ENCODE measurements at places on chromosomes 1 and 21.
A peak's percentile ranks its signal among the peaks of the same experiment; 100 is the strongest.

- DNase-seq, result no peak
- H3K27ac ChIP-seq, result no peak overlapping the region
- no peaks in the 10 kb centered on the region for H3K27me3 ChIP-seq
- H3K4me3 ChIP-seq, result no peak overlapping the region
Measured at GRCh38 chr1:174815474-174815908, 184.3 kb upstream of the CACYBP start.

DNA sequence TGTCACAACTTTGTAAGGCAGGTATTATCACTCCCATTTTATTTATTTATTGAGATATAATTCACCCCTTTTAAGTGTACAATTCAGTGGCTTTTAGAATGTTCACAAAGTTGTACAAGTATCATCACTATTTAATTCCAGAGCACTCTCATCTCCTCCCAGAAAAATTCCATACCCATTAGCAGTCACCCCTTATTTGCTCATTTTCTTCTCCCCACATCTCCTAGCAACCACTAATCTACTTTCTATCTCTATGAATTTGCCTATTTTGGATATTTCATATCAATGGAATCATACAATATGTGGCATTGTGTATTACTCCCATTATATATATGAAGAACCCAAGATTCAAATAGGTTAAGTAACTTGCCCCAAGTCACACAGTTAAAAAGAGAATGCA lies 7.0 kb downstream of the DSTYK start:
- no peaks in the 10 kb centered on the region for H3K4me1 ChIP-seq
- no peak for DNase-seq
- H3K36me3 ChIP-seq, result no peaks in the 10 kb centered on the region
- H3K27me3 ChIP-seq, result no peaks in the 10 kb centered on the region

DNA sequence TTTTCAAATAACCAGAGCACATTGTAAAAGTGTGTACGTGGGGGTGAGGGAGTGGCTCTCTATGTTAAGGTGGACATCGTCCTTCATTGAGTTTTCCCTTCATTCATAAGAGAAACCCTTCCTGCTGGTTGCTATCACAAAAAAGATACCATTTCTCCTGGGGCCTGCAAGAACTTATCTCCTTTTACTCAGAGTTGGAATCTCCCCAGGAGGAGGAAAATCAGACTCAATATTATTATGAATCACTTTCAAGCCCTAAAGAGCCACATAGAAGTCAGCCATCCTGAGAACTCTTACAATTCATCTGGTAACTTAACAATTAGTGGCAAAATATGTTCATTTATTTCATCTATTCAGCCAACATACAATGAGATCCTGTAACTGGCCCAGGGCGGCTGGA lies 27.1 kb upstream of the TGFBR3 start:
- DNase-seq, result no peak
- H3K36me3 ChIP-seq, result no peaks in the 10 kb centered on the region
- no peak overlapping the region for H3K4me3 ChIP-seq
- no peaks in the 10 kb centered on the region for H3K27me3 ChIP-seq
- no peak overlapping the region for H3K27ac ChIP-seq

DNA sequence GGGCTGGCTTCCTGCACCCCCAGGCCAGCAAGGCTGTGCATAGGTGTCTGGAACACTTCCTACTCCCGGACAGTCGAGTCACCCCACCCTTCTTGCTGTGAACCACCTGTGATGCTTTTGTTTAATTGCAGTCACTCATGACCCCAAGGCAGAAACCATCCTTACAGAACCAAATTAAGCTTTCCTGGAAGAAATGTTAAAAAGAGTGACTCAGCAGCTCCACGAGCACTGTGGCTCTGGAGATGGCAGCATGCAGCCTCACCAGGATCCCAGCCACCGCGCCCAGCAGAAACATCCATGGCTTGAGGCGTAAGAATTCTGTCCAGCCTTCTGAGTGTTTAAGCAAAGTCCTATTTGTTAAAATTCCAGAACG lies 28.8 kb downstream of the SNAP47 start:
- H3K27ac ChIP-seq, result no peak overlapping the region
- peaks cover 29% of the 10 kb centered on the region for H3K36me3 ChIP-seq
- DNase-seq, result no peak
- no peak overlapping the region for H3K4me3 ChIP-seq
- H3K27me3 ChIP-seq, result no peaks in the 10 kb centered on the region

- H3K4me3 ChIP-seq, result peak within 1 kb of the TSS; percentile 69
- DNase-seq, result peak; percentile 66
- no peaks in the 10 kb centered on the region for H3K36me3 ChIP-seq
- H3K27me3 ChIP-seq, result no peaks in the 10 kb centered on the region
- H3K4me1 ChIP-seq, result no peaks in the 10 kb centered on the region
- 0 out of 2 replicates have a peak within 1 kb of the TSS, but pooled peaks have one; percentile 11 for H3K27ac ChIP-seq
Measured at GRCh38 chr1:204213668-204214662, at the start of gene GOLT1A. GOLT1A (minus strand) TSS chr1:204213988; CDS start chr1:204213906, 82 bp downstream.

GRCh38 chr21:40587736-40588346 lies 259.1 kb downstream of the DSCAM start:
- no peaks in the 10 kb centered on the region for H3K36me3 ChIP-seq
- H3K27me3 ChIP-seq, result no peaks in the 10 kb centered on the region
- no peak overlapping the region for H3K4me3 ChIP-seq
- no peak for DNase-seq
- H3K4me1 ChIP-seq, result peaks cover 3% of the 10 kb centered on the region

DNA sequence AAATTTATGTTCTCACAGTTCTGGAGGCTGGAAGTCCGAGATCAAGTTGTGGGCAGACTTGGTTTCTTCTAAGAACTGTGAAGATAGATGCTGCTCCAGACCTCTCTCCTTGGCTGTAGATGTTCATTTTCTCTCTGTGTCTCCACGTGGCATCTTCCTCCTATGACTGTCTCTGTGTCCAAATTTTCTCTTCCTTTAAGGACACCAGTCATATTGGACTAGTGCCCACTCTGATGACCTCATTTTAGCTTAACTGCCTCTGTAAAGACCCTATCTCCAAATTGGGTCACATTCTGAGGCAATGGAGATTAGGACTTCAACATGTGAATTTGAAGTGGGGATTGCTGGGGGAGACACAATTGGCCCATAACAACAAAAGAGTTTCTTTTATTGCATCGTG lies 125.3 kb upstream of the ETS2 start:
- H3K4me1 ChIP-seq, result no peaks in the 10 kb centered on the region
- no peaks in the 10 kb centered on the region for H3K36me3 ChIP-seq
- no peaks in the 10 kb centered on the region for H3K27me3 ChIP-seq
- no peak for DNase-seq
- H3K27ac ChIP-seq, result no peak overlapping the region
- no peak overlapping the region for H3K4me3 ChIP-seq

GRCh38 chr1:153957744-153958110 lies 685 bp downstream of the CRTC2 start:
- no peaks in the 10 kb centered on the region for H3K27me3 ChIP-seq
- H3K4me1 ChIP-seq, result peaks cover 6% of the 10 kb centered on the region
- peak overlapping the region; percentile 77 for H3K27ac ChIP-seq

- H3K36me3 ChIP-seq, result no peaks in the 10 kb centered on the region
- H3K4me1 ChIP-seq, result peaks cover 22% of the 10 kb centered on the region
Measured at GRCh38 chr1:201697174-201697573, 131.8 kb upstream of the IPO9 start.

DNA sequence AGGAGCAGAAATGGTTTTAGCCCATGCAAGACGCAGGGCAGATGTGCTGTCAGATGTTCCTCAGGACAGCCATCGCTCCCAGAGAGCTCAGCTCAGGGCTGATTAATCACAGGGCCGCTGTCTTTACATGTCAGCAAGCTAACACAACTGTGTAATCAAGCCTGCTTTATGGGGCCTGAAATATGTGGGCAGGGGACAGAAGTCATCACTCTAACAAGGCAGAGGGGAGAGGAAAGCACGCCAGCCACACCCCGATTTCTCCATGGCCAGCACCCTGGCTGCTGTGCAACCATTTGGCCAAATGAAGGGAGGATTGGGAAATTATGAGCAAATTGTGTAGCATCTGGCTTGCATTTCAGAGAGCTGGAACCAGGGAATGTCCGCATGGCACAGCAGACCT lies 368.8 kb downstream of the NPHP4 start:
- H3K4me1 ChIP-seq, result peaks cover 3% of the 10 kb centered on the region
- H3K4me3 ChIP-seq, result no peak overlapping the region
- H3K36me3 ChIP-seq, result no peaks in the 10 kb centered on the region
- H3K27ac ChIP-seq, result no peak overlapping the region
- H3K27me3 ChIP-seq, result no peaks in the 10 kb centered on the region

GRCh38 chr1:163367721-163368120 lies 46.0 kb downstream of the NUF2 start:
- no peak overlapping the region for H3K27ac ChIP-seq
- H3K27me3 ChIP-seq, result no peaks in the 10 kb centered on the region
- H3K36me3 ChIP-seq, result no peaks in the 10 kb centered on the region
- H3K4me1 ChIP-seq, result peaks cover 3% of the 10 kb centered on the region
- DNase-seq, result no peak

- H3K36me3 ChIP-seq, result no peaks in the 10 kb centered on the region
- H3K27me3 ChIP-seq, result no peaks in the 10 kb centered on the region
- no peaks in the 10 kb centered on the region for H3K4me1 ChIP-seq
- H3K4me3 ChIP-seq, result no peak overlapping the region
- DNase-seq, result no peak
Measured at GRCh38 chr1:200253774-200254495, 155.9 kb downstream of the ZNF281 start.

GRCh38 chr1:68558321-68559026 lies 61.6 kb upstream of the DEPDC1 start:
- no peaks in the 10 kb centered on the region for H3K4me1 ChIP-seq
- no peaks in the 10 kb centered on the region for H3K27me3 ChIP-seq
- H3K27ac ChIP-seq, result no peak overlapping the region
- no peak for DNase-seq
- no peak overlapping the region for H3K4me3 ChIP-seq
- H3K36me3 ChIP-seq, result no peaks in the 10 kb centered on the region

GRCh38 chr21:45539046-45539795 lies 3.0 kb downstream of the SLC19A1 start:
- H3K27me3 ChIP-seq, result no peaks in the 10 kb centered on the region
- H3K27ac ChIP-seq, result no peak overlapping the region
- peaks cover 8% of the 10 kb centered on the region for H3K4me1 ChIP-seq
- peak; percentile 38 for DNase-seq
- H3K36me3 ChIP-seq, result no peaks in the 10 kb centered on the region
- H3K4me3 ChIP-seq, result no peak overlapping the region

GRCh38 chr21:40671716-40672115 lies 175.2 kb downstream of the DSCAM start:
- no peaks in the 10 kb centered on the region for H3K4me1 ChIP-seq
- no peak overlapping the region for H3K4me3 ChIP-seq
- no peaks in the 10 kb centered on the region for H3K36me3 ChIP-seq

- no peak for DNase-seq
- H3K36me3 ChIP-seq, result no peaks in the 10 kb centered on the region
- peaks cover 7% of the 10 kb centered on the region for H3K4me1 ChIP-seq
- H3K4me3 ChIP-seq, result no peak overlapping the region
Measured at GRCh38 chr1:26075421-26076144, 8.2 kb upstream of the TRIM63 start.

GRCh38 chr1:25208092-25208491 lies 24.2 kb downstream of the SYF2 start:
- H3K4me3 ChIP-seq, result no peak overlapping the region
- no peak overlapping the region for H3K27ac ChIP-seq
- H3K27me3 ChIP-seq, result no peaks in the 10 kb centered on the region
- H3K4me1 ChIP-seq, result no peaks in the 10 kb centered on the region
- no peak for DNase-seq

All from H1 (cell line).